ENCODE measurements at places on chromosomes 1 and 21.

GRCh38 chr1:220382994-220383393 lies 110.7 kb upstream of the RAB3GAP2 start:
- no peak for DNase-seq

- no peak for DNase-seq
Observed at GRCh38 chr1:23357138-23357908, 12.3 kb downstream of the ZNF436 start.

DNA sequence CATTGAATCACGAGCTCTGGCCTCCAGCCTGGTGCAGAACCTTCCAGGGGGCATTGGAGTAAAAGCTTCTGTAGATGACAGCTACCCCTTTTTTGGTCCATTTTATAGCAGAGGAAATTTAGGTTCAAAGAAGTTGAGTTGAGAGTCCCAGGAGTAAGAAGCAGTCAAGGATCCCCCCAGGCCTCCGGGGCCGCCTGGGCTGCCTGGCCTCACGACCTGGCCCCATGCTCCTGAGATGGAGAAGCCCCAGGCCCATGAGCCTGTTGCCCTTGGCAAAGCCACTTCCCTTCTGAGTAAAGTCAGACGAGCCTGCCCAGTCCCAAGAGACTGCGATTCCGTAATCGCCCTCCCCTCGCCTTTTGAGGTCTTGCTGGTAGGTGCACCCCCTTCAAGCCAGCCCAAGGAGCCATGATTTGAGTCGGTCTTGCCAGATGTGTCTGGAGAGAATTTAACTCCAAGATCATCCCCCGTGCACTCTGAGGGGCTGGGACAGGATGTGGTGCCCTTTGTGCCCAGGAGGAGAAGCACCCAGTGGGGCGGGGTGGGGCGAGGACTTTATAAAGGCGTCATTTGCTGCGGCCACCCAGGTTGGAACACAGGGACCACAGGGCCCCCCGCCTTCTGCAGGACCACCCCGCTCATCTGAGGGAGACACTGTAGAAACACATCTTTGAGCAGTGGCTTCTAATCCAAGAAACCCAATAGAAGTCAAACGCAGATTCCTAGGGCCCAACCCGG lies 30.1 kb downstream of the PDE9A start:
- no peak for DNase-seq

DNA sequence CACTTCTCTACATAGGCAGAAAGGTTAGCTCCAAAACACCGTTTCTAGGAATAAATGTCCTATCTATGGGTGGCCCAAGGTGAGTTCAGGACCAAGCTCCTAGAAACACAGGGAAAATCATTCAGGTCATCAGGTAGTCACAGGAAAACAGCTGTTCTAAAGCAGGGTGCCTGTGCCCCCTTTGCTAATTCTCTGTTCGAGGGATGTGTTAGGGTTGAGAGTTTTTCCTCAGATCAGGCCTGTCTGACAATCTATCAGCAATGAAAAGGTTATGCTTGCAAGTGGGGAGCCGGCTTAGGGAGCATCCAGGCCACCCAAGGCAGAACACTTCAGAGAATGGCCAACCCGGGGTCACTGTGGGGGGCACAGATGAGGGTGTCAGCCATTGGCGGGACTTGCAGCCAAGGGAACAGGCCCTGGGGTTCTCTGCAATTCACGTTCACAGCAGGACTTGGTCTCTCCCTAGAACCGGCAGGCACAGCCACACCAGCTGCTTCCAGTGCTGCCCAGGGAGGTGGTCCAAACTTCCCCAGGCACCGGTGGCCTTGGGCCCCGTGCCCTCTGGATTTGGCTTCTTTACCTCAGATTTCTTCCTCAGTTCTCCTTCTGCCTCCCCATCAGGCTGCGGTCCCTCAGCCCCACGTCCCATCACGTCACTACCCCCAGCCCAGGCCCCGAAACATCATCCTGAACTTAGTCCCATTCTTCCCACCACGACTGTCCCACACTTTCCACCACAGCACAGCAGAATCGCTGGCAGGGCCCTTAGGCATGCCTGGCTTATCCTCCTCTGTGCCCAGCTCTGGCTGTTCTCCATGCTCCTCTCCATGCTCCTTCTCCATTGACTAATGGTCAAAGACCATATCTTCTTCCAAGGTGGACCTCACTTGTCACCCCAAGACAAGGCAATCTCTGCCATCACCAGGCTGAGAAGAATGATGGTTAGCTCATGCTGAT lies 11.0 kb downstream of the CD2 start:
- no peak for DNase-seq

GRCh38 chr1:40618108-40618507 lies 47.4 kb downstream of the RIMS3 start:
- DNase-seq = no peak

DNA sequence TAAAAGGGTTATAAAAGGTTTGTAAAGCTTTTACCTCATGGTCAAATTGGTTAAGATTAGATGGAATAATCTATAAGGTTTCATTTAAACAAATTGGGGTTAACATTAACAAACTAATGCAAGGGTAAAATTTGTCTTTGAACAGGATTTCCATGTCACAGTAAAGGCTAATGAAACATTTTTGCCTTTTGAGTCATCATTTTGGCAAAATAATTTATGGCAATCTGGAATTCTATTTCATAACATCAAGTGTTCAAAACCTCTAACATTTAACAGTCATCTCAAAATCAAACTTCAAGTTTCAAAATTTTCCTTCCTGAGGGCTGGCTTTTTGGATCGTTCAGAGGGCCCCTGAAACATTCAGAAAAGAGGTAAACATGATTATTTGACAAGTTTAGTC lies 6.6 kb upstream of the CD46 start:
- no peak for DNase-seq
